Subcutaneous preadipocyte (primary cell): ENCODE measurements at places on chromosomes 12 and 14. TPM values are rescaled to one million over a fixed set of nuclear protein-coding genes. Genes with fewer than 3 reads are reported as not detected.

The TMEM253 gene
- under 0.01 TPM in 1 of 2 replicates, not detected in the other for total RNA-seq

The PPP4R3A gene
- total RNA-seq: 30.1 and 44.6 TPM in 2 replicates

The OAS3 gene
- total RNA-seq: 7.0 and 15.4 TPM in 2 replicates

The SH2B3 gene
- 37.1 and 151 TPM in 2 replicates for total RNA-seq

The NRDE2 gene
- total RNA-seq: 8.8 and 11.7 TPM in 2 replicates

The FBLN5 gene
- 34.2 and 41.1 TPM in 2 replicates for total RNA-seq

The VWF gene
- total RNA-seq: 1.2 and 1.5 TPM in 2 replicates

The PYGL gene
- total RNA-seq: 92.5 and 108 TPM in 2 replicates

The NEUROD4 gene
- not detected in 2 replicates for total RNA-seq

The KRT71 gene
- not detected in 2 replicates for total RNA-seq

The HRK gene
- under 0.01 TPM in 2 replicates for total RNA-seq

The HAL gene
- not detected in 2 replicates for total RNA-seq

The C14orf132 gene
- 15.8 and 20.9 TPM in 2 replicates for total RNA-seq

The IGF1 gene
- not detected in 2 replicates for total RNA-seq

The IFNG gene
- not detected in 2 replicates for total RNA-seq

The ADAM20 gene
- total RNA-seq: 0.78 and 1.1 TPM in 2 replicates

The APOF gene
- not detected in 2 replicates for total RNA-seq

The C14orf39 gene
- total RNA-seq: 0.20 TPM in 1 of 2 replicates, not detected in the other

The HHIPL1 gene
- total RNA-seq: 1.8 and 2.2 TPM in 2 replicates

The SPIC gene
- total RNA-seq: not detected in 2 replicates

The SRRM4 gene
- not detected in 2 replicates for total RNA-seq

The HELB gene
- 3.3 and 4.0 TPM in 2 replicates for total RNA-seq

The HCFC2 gene
- 15.4 and 18.7 TPM in 2 replicates for total RNA-seq

The RPAP3 gene
- 12.1 and 20.3 TPM in 2 replicates for total RNA-seq

The AKAP5 gene
- total RNA-seq: under 0.01 and 0.20 TPM in 2 replicates

The TOGARAM1 gene
- 15.1 and 19.9 TPM in 2 replicates for total RNA-seq

The NFE2 gene
- total RNA-seq: not detected in 2 replicates

The VAMP1 gene
- total RNA-seq: 3.9 and 9.2 TPM in 2 replicates

The CD69 gene
- total RNA-seq: not detected in 2 replicates

The WASHC3 gene
- total RNA-seq: 64.1 and 74.2 TPM in 2 replicates

The OR6C75 gene
- total RNA-seq: not detected in 2 replicates

The SLC35E3 gene
- 3.3 and 5.5 TPM in 2 replicates for total RNA-seq

The SMOC1 gene
- 23.9 and 25.2 TPM in 2 replicates for total RNA-seq

The WBP11 gene
- 13.6 and 21.9 TPM in 2 replicates for total RNA-seq

The TAS2R19 gene
- total RNA-seq: 3.3 and 5.5 TPM in 2 replicates

The AHNAK2 gene
- 136 and 164 TPM in 2 replicates for total RNA-seq

The CPNE6 gene
- total RNA-seq: not detected in 2 replicates

The KHNYN gene
- total RNA-seq: 36.4 and 44.2 TPM in 2 replicates

The LRRK2 gene
- 4.1 and 4.8 TPM in 2 replicates for total RNA-seq

The APOLD1 gene
- 5.1 and 5.5 TPM in 2 replicates for total RNA-seq

The TCL1B gene
- total RNA-seq: not detected in 2 replicates

The SRGAP1 gene
- 32.3 and 45.5 TPM in 2 replicates for total RNA-seq

The KRT79 gene
- total RNA-seq: not detected in 2 replicates

The SLC25A29 gene
- total RNA-seq: 7.2 and 8.8 TPM in 2 replicates

The GPR132 gene
- under 0.01 TPM in 1 of 2 replicates, not detected in the other for total RNA-seq

The GPRC5D gene
- not detected in 2 replicates for total RNA-seq

The FIGNL2 gene
- under 0.01 TPM in 1 of 2 replicates, not detected in the other for total RNA-seq

The ALG10 gene
- 9.6 and 20.3 TPM in 2 replicates for total RNA-seq

The BICDL1 gene
- not detected in 2 replicates for total RNA-seq

The TMEM63C gene
- total RNA-seq: not detected in 2 replicates

The DBX2 gene
- under 0.01 TPM in 2 replicates for total RNA-seq

The SDR9C7 gene
- not detected in 2 replicates for total RNA-seq

The KCNJ8 gene
- 0.59 and 2.2 TPM in 2 replicates for total RNA-seq

The DRAM1 gene
- 10.0 and 11.4 TPM in 2 replicates for total RNA-seq

The AKAP6 gene
- 22.7 and 25.0 TPM in 2 replicates for total RNA-seq

The IRAK3 gene
- 25.0 and 25.6 TPM in 2 replicates for total RNA-seq

The NAV3 gene
- total RNA-seq: 66.1 and 182 TPM in 2 replicates

The TSPAN19 gene
- under 0.01 and 0.39 TPM in 2 replicates for total RNA-seq

The PAH gene
- not detected in 2 replicates for total RNA-seq
